ENCODE measurements at places on chromosomes 2 and 18.

DNA sequence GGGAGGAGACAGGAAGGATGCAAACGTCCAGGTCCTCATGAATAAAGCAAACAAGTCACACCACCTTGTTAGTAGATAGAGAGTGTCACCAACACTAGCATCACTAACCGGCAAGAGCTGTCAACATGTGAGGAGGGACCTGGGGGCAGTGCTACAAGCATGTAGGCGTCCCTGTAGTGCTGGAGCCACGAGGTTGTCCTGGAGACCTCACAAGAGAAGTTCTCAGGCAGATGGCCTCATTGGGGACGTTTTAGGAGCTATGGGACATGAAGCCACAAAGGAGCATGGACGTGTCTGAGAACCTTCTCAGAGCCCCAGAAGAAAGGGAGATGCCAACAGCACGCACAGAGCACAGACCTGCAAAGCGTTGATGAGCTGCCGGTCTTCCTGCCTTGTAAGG, 70.0 kb downstream of the COL6A3 start:
- DNase-seq, result no peak

DNA sequence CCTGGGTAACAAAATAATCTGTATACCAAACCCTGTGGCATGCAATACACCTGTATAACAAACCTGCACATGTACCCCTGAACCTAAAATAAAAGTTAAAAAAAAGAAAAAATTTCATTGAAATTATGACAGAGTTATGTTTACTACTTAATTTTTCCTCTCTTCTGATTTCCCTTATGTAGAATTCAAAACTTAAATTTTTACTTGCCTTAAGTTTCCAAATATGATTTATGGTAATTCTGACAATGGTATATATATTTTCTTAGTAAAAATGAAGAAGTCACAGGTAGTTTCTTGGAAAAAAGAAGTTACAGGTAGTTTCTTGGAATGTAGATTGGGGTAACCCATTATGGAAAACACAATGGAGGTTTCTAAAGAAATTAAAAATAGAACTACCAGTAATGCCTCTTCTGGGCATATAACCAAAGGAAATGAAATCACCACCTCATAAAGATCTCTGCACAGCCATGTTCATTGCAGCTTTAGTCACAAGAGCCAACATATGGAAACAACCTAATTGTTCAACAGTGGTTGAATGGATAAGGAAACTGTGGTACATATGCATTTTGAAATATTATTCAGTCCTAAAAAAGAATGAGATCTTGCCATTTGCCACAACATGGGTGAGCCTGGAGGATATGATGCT, 164.9 kb downstream of the BABAM2 start:
- peak; percentile 14 for DNase-seq

DNA sequence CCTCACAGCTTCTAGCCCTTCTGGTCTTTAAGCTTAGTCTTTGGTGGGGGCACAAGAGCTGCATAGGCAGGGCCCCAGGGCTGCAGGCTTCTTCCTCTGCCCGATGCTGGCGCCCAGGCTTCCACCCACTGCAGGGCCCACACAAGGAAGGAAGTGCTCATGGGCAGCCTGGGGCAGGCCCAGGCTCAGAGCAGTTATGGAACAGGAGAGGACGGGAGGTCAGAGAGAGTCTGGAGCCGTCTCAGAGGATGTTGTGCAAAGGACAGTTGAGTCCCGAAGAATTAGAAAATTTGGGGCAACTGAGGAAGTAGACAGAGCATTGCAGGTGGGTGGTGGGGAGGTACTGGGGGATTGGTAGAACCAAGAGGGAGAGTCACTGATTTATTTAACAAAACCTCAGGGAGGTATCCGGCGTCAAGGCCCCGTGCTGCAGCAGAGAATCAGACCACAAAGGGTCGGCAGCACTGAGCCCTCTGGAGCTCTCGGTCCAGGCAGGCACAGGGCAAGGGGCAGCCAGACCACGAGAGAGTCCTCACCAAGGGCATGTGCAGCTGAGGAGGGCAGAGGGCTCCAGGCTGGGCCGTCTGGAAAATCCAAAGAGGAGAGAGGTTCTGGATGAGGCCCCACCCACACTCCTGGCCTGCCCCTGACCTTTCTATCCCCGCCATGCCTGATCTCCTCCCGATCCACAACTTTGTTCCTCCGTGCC, 110.8 kb upstream of the GLI2 start:
- no peak for DNase-seq

DNA sequence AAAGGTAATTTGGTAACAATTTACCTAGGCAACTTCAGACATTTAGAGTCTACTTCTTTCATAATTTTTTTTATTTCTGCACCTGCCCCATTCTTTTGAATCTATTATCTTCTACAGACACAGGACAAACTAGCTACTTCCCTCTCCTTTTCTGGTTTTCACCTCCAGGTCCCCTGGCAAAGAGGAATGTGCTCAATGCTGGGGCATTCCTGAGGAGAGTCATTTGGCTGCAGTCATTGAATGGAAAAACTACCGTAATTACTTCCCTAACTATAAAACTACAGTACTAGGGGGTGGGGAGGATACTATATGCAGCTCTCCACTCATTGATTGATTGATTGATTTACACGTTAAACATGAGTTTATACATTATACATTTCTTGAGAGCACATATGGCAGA, 11.2 kb upstream of the ARHGAP28 start:
- no peak for DNase-seq

DNA sequence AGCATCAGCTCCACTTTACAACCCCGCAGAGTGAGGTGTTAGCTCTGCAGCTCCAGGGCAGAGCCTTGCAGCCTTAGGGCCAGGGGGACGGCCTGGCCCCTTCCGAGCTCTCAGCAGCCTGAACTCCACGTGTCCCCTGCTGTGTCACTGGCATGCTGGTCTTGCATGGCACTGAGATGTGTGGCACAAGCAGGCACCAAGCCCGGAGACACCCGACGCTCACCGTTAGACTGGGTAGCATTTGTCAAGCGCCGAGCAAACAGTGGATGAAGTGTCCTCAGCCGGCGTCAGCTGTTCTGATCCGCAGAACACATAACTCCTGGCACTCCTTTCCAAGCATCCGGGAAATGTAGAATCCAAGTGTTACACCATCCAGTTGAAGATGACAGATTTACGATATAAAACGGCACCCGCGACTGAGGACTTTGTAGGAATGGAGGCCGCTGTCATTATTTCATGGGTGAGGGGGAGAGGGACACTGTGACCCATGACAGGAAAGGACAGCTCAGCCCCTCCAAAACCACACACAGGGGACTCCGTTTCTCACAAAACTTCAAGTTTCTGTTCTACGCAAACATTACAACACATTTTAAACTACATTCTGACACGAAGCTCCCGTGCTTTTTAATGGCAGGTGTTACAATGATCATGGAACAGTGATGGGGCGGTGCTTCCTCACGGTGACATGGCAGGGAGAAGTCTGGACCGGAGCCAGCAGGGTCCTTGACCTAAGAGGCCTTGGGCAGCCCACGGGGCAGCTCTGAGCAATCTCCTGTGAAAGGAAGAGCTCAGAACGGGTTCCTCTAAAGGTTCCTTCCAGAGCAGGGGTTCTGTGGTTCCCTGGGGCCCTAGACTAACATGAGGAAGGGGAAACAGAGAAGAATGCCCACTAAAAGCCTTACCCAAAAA, 89.4 kb downstream of the HDAC4 start:
- no peak for DNase-seq

DNA sequence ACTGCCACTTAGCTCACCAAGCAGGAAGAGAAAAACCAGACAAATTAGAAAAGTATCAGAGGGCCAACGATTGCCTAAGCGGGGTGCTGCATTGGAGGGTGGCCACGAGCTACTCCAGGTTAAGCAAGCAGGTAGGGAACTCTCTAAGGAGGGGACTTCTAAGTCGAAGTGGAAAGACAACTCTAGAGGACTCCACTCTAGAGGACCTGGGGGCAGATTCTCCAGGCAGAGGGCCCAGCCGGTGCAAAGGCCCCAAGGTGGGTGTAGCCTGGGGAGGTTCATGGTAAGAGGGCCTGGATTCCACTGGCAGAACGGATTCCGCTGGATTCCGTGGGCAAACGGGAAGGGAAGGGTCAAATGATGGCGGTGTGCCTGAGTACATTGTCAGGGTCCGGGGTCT, 12.7 kb downstream of the FBLN7 start:
- no peak for DNase-seq

DNA sequence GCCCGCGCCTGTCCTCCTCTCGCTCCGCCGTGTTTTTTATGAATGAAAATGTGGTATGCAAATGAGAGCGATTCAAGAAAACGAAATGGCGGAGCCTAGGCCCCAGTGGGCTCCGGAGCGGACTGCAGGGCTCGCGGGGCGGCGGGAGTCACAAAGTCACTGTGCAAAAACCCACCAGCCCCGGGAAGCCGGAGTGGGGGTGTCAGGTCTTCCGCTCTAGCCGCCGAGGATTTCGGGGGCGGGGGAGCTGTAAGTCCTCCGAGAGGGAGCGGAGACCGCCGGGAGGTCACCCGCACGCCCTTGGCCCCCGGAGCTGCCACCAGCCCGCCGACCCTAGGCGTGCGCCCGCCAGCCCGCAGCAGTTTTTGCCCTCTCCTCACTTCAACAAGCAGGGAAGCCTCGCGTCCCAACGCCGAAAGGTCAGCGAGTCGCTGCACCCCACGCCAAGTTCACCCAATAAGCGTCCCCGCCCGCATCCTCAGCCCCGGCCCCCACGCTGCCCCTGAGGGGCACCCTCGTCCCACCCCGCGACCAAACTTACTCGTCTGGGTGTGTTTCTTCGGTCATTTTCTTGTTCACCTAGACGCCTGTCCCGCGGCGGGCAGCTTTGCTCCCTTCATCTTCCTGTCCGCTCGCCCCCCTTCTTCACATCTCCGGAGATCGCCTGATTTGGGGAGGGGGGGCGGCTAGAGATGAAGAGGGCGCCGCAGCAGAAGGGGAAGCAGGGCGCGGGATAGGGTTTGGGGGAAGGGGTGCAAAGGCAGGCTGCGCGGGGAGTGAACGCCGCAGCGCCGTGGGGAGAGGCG, 775 bp downstream of the SPRED2 start:
- DNase-seq, result peak; percentile 54

- no peak for DNase-seq
Observed at GRCh38 chr2:227292314-227292713, 32.7 kb upstream of the MFF start.

GRCh38 chr2:119175517-119175916, 17.0 kb upstream of the C1QL2 start:
- DNase-seq, result no peak
